Thyroid gland (tissue), 4 donors: ENCODE measurements at places on chromosomes 16 and 17.

- H3K27me3 ChIP-seq = no peaks in the 10 kb centered on the region
- no peak overlapping the region for H3K27ac ChIP-seq
- H3K4me1 ChIP-seq = no peaks in the 10 kb centered on the region
- no peaks in the 10 kb centered on the region for H3K36me3 ChIP-seq
- no peak for DNase-seq
- no peak overlapping the region for H3K4me3 ChIP-seq
Measured at GRCh38 chr17:49957350-49957749, 11.6 kb upstream of the DLX4 start.

DNA sequence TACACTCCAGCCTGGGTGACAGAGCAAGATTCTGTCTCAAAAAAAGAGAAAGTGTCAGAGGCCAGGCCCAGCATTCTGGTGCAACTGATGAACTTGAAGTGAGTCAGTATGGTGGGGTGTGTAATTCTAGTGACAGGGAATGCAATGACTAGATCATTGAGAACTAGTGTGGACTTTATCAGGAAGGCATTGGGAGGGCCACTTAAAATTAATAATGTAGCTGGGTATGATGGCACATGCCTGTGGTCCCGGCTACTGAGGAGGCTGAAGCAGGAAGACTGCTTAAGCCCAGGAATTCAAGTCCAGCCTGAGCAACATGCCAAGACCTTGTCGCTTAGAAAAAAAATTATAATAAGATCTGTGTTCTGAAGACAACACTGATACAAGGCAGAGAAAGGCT is 90.8 kb downstream of the STX8 start:
- H3K4me1 ChIP-seq = no peaks in the 10 kb centered on the region
- no peaks in the 10 kb centered on the region for H3K27me3 ChIP-seq
- H3K4me3 ChIP-seq = no peak overlapping the region
- no peak overlapping the region for H3K27ac ChIP-seq
- no peaks in the 10 kb centered on the region for H3K36me3 ChIP-seq

DNA sequence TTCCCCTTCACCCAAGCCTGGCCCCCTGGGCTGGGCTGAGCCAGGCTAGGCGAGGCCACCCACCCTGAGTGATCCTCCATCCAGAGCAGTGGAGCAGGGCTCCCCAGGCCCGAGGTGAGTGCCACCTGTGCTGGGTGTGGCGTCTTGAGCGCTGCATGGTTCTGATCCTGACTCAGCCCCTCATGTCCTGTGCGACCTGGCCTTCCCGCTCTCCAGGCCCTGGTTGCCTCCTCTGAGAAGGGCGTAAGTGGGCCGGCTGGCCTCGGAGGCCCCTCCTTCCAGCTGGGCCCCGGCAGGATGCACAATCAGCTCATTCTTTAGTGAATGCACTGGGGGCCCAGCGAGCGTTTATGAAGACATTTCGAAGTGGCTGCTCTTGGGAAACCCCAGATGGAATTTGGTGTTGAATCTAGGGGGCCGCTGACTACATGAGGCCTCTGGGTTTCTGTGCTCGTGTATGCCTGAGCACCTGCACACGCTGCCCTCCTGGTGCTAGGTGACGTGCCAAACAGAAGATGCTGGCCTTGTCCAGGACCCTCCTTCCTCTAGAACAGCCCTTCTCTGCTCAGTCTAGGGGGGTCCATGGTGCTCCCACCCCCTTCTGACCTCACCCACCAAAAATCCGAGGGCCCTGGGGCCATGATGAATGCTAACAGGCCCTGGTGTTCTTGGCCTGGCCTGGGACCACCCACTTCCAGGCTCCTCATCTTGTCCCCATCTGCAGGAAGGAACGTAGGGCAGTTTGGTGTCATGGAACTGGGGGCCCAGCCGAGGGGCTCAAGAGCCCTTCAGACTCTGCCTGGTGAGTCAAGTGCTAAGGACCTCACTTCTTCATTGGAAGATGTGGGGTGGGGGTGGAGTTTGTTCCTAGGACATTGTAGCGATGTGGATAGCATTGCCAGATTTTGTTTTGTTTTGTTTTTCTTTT is 3.6 kb upstream of the TMEM92 start:
- H3K27ac ChIP-seq = no peak overlapping the region
- no peak for DNase-seq
- H3K4me3 ChIP-seq = no peak overlapping the region

- no peaks in the 10 kb centered on the region for H3K27me3 ChIP-seq
- no peak overlapping the region for H3K4me3 ChIP-seq
- no peaks in the 10 kb centered on the region for H3K4me1 ChIP-seq
- no peak for DNase-seq
- H3K27ac ChIP-seq = no peak overlapping the region
- H3K36me3 ChIP-seq = no peaks in the 10 kb centered on the region
Measured at GRCh38 chr17:5883775-5884665, 186.2 kb upstream of the WSCD1 start.

DNA sequence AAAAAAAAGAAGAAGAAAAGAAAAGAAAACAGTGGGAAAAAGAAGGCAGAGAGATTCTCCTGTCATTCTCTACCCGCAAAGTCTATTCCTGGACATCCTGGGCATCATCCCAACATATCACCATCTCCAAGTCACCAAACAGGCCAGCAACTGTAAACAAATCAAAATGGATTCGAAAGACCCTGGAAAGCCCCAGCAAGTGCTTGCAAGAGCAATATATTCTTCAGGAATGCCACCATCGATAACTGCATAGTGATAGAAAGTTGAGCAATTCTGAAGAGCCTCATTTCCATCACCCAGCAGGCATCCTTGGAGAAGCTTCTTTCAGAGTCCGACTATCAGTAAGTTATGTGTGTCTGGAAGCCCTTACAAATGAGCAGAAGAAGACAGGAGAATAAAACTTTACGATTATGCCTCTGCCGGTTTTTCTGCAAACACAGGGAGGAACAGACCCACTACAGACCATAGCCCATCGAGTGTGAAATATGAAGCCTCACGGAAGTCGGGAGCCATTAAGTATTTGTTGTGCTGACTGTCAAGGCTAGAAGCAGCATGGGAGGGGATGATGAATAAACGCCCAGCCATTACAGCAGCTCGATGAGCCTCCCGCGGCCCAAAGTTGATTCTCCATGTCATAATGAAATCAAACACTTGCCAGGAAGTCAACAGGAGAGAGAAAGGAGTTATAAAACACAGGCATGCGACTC is 64.5 kb upstream of the SEC14L1 start:
- H3K27ac ChIP-seq = no peak overlapping the region
- H3K36me3 ChIP-seq = no peaks in the 10 kb centered on the region
- peaks cover 11% of the 10 kb centered on the region for H3K4me1 ChIP-seq
- no peaks in the 10 kb centered on the region for H3K27me3 ChIP-seq
- H3K4me3 ChIP-seq = no peak overlapping the region
- DNase-seq = no peak
